ENCODE measurements at places on chromosomes 2 and 18. TPM values are rescaled to one million over a fixed set of nuclear protein-coding genes. Genes with fewer than 3 reads are reported as not detected.
A peak's percentile ranks its signal among the peaks of the same experiment; 100 is the strongest.

DNA sequence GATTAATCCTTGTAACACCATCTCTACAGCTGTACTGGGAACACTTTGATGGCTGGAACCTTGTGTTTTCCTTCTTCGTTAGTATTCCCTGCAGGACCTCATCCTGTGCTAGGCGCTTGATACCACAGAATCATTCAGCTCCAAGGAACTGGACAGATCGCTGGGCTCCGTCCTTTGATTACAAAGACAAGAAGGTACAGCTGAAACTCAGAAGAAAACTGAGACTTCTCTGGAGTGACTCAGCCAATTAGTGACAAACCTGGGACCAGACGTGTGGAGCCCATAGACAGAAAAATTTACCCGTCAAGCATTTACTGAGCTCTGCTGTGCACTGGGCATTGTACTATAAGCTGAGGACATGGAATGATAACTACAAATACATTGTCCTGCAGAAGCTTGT, 67.3 kb downstream of the NCKAP5 start:
- DNase-seq, result no peak

DNA sequence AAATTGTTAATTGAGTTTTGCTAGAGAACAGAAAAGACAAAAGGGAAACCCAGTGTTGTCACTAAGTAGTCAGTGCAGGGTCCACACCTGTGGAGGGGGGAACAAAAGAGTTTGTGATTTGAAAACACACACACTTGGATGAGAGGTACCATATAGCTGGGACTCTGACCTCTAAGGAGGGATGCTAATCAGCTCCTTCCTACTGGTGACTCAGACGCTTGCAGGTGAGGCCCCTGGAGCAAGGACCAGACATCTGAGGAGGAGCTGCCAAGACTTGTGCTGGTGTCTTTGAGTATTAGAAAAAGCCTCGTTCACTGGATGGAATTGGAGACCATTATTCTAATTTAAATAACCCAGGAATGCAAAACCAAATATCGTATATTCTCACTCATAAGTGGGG, 146.4 kb upstream of the MAP2 start:
- DNase-seq, result no peak

DNA sequence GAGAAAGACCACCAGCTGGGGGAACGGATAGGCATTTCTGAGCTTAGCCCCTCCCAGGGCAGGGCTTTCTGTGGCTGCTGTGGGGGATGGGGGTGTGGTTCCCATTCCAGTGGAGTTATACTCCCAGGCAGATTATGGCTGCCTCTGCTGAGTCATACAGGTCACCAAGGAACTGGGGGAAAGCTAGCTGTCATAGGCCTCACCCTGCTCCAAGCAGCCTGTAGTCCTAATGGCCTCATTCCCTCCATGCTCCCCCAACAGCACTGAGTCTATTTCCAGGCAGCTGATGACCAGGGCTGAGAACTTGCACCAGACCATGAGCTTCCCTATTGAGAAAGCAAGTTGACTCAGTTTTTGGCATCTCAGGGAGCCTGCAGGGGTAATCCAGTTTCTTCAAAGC, 87.1 kb downstream of the GPR39 start:
- DNase-seq, result no peak

GRCh38 chr2:23029951-23030350, 355.0 kb upstream of the KLHL29 start:
- no peak for DNase-seq

- DNase-seq, result peak; percentile 37
These were observed 3.6 kb upstream of the DGKD start for GRCh38 chr2:233350708-233351107.

DNA sequence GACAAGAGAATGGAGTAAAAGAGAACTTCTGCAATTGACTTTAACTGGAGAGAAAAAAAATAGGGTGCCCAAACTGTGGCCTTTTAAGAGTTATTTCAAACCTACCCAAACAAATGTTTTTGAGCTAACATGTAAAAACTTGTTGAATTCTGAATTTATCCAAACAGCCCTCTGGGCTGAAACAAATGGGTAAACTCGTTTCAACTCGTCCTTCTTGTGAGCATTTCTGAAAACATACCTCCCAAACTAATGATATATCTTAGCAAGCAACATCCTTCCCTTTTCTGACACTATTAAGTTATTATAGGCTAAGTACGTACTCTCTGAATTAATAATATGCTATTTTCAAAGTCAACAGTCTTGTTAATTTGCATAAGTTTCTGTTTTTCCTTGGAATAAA, 793.0 kb upstream of the ACVR2A start:
- DNase-seq, result no peak

DNA sequence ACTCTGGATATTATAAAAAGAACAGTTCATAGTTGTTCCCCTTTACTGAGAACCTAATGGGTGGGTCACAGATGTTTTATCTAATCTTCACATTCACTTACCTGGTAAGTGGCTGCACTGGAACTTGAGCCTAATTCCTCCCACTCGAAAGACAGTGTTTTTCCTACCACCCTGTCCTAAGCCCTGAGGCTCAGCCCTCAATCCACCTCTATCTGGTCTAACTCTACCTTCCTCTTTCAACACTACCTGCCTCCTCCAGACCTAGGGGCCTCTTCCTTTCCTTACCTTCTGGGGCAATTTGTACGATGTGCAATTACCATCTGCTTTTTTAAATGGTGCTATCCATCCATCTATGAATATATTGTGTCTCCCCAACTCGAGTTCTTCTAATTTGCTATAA, 9.7 kb upstream of the KIF3C start:
- no peak for DNase-seq

- no peak for DNase-seq
These were observed 25.5 kb downstream of the DPYSL5 start for GRCh38 chr2:26873286-26873983.

DNA sequence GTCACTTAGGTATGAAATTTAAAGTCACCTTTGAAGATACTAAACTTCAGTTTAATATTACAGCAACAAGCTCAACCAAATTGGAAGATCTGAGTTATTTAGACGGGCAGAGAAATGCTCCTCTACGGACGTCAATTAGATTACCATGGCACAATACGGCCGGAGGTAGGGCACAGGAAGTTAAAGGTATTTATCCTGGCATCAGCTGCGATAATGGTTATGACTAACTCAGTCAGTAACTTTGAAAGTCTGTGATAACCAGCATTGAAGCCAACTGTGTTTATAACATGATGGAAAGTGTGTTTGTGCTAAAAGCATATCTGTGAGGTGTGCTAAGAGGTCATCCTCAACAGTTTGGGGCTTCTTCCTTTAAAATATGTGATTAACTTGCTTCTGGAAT, 117.3 kb downstream of the WDSUB1 start:
- DNase-seq, result no peak

- DNase-seq, result no peak
These were observed 120.9 kb upstream of the ST6GAL2 start for GRCh38 chr2:107006836-107007235.

DNA sequence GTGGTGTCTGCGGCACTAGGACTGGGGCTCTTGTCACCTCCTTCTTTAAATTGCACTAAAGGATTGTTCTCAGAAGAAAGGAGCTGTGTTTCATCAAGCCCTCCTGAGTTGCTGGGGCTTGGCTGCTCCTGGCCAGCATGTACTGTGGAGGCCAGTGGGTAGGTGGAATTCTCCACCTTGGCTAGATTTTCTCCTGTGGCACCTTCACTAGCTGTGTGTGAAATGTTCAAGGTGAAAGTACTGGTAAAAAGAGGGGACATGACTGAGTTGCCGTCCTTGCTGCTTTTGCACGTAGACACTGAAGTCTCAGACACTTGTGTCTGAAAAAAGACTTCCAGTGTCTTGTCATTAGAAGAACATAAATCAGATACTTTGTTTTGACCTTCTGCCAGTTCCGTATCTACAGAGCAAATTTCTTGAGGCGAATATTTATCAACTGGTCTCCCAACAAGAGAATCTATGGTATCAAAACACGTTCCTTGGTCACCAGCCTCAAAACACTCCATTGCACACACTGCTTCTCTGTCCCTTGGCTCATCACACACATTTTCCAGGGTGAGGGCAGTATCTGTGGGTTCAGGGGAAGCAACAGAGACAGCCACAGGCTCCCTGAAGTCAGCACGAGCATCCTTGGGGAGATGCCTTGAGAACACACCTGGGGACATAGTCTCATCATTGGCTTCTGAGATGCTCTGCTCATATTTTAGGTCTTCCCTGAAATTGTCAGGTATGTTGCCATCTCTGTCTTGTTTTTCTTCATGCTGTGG, 91.4 kb downstream of the ALPK2 start:
- DNase-seq, result no peak

- no peak for DNase-seq
These were observed 151.0 kb downstream of the ACOXL start for GRCh38 chr2:110883406-110883805.

GRCh38 chr2:158723921-158724802, 71.0 kb upstream of the DAPL1 start:
- DNase-seq, result no peak

DNA sequence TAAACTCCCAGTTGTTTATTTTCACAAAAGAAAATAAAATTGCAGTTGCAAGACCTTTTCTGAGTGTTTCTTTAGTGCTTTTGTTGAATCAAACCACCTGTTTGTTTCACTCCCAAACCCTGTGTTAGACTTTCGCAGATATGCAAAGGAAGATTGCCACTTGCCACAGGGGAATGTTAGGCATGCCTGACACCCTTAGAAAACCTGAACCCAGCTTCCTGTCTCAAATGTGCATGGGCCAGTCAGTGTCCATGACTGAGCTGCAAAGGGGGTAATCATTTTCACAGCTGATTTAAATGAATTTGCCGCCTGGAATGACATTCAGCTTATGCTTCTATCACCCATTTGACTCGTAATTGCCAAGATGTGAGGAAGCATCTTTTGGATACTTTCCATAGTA, 17.5 kb downstream of the TGOLN2 start:
- no peak for DNase-seq

DNA sequence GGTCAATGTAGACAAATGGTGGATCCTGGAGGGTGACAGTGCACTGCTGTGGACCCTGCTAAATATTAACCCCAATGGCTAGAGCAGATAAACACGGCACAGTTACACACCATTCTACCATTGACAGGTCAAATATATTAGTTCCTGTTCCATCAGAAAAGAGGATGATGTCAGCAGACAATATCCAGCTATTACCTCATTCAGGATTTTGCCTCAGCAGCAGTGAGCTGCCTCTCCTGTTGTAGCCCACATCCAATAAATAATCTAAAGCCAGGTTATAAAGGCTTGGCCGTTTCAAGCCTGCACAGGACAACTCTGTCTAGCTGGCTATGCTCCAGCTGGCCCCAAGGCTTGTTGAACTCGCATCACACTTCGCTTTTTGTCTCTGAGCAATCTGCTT, 31.6 kb upstream of the NETO1 start:
- no peak for DNase-seq

DNA sequence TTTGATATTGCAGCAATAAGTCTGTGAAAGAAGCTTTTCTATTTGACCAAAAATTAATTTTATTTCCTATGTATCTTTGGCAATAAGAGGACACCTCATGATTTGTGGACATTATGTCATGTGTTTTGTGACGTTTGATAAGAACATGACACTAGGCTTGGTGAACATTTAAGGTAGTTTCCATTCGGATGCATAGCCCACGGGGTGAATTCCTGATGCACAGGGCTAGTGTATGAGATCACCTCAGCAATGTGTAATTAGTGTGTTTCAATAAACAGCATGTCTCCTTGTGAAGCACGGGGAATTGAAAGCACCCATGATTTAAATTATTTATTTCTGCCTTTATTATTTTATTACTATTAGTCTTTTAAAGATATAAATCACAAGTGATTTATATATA, 146.1 kb upstream of the LINC00305 start:
- no peak for DNase-seq

- DNase-seq, result no peak
These were observed 2.9 kb upstream of the SCYGR1 start for GRCh38 chr2:227390468-227391256.

DNA sequence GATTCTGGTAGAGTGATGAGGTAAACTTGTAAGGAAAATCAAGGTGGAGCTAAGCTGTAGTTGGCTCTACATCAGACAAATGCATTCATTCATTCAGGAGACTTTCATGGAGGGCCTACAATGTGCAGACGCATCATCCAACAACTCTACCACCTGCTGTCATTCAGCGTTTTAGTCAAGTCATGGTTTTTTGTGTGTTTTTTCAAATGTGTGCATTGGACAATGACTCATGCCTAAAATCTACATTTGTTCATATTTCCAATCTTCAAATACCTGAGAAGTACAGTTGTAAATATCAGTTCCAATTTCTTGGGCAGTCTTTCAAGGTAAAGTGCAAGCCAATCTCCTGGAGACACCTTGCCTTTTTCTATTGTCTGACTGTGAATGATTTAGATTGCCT, 108.0 kb upstream of the LGALSL start:
- DNase-seq, result no peak

- no peak for DNase-seq
These were observed 12.5 kb downstream of the RASGRP3 start for GRCh38 chr2:33488715-33489540.

GRCh38 chr2:133338224-133338623, 230.0 kb downstream of the NCKAP5 start:
- DNase-seq, result no peak

- DNase-seq, result no peak
These were observed 217.2 kb upstream of the OSR1 start for GRCh38 chr2:19575641-19576040.

DNA sequence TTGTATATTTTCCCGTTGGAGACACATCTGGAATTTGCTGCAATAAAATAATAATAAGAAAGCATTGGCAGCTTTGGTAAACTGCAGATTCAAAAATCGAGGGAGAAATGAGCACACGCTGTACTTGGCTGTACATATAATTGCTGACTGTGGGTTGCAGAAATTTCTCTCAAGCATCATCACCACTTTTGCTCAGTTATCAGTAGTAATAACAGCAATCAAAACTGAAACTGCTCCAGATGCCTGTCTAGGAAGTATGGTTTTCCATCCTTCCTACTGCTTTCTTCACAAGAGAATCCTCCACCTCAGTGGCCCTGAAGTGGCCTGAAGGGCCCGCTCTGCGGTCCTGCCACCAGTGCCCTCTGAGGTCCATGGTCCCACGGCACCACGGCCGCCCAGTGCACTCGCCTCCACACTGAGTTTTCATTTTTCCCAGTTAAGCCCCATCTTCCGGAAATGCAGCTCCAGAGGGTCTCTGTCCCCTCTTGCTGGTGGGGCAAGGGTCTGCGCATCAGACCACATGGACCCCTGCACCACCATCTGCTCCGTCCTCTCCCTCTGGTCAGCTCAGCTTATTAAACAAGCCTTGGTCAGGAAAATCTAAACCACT, 3.9 kb downstream of the DUSP28 start:
- no peak for DNase-seq

The DIPK1C gene
- 1.3 TPM for total RNA-seq

The SPEG gene
- total RNA-seq, result 94.9 TPM

The GPC1 gene
- total RNA-seq, result 78.4 TPM

The CD8B2 gene
- not detected for total RNA-seq

The HOXD10 gene
- total RNA-seq, result not detected

The KIAA2012 gene
- total RNA-seq, result not detected

The ALK gene
- 0.26 TPM for total RNA-seq

The PLGLB2 gene
- total RNA-seq, result not detected

The INO80C gene
- total RNA-seq, result 22.9 TPM
